Astrocyte of the spinal cord (primary cell): ENCODE measurements at places on chromosomes 12 and 14.
A peak's percentile ranks its signal among the peaks of the same experiment; 100 is the strongest.

GRCh38 chr12:94736004-94736403 lies 85.6 kb upstream of the TMCC3 start:
- DNase-seq, result no peak

- DNase-seq, result no peak
Measured at GRCh38 chr12:80979251-80979650, 41.5 kb upstream of the LIN7A start.

- DNase-seq, result no peak
Measured at GRCh38 chr12:127253797-127254327, 1013.1 kb upstream of the TMEM132C start.

DNA sequence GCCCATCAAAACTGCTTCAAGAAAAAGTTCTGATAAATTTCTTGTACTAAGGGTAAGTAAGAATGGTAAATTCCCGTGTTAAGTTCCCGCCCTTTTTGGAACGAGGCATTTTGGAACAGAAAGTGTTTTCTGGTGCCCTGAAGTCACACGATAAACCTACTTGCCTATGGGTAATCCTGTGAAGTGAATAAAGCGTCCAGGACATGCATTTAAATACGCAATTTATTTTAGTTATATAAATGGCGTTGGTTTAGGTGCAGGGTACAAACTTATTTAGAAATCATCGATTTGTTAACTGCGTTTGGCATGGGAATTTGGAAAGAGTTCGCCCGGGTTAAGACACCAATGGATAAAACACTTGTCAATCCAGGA lies 715 bp upstream of the RAP1B start:
- no peak for DNase-seq

DNA sequence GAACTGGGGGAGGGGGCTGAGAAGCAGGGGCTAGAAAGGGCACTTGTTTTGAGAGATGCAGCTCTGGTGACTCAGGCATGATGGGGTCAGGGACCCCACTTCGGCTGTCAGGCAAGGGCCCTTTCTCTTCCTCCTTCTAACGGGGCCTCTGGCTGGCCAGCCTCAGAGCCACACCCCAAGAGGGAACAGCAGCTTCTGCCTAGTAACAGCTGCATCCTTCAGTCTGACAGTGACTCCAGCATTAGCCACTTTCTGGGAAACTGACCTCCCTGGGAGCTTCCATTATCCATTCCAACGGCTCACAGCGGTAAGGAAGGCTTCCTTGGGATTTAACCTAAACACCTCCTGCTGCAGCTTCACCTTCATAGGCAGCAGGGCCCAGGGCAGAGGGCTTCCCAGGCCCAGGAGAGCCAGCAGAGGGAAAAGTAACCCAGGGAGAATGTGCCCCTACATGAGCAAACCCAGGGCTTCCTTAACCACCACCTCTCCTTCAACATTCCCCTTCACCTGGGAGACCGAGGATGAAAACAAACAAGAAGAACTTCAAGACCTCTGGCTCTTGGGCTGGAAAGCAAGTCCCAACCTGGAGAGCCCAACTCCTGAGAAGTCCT lies 2.7 kb downstream of the NCKAP5L start:
- peak; percentile 32 for DNase-seq

- no peak for DNase-seq
Measured at GRCh38 chr12:80406253-80406652, 37.8 kb upstream of the PTPRQ start.

- no peak for DNase-seq
Measured at GRCh38 chr12:123717350-123717749, 5.2 kb downstream of the ATP6V0A2 start.

DNA sequence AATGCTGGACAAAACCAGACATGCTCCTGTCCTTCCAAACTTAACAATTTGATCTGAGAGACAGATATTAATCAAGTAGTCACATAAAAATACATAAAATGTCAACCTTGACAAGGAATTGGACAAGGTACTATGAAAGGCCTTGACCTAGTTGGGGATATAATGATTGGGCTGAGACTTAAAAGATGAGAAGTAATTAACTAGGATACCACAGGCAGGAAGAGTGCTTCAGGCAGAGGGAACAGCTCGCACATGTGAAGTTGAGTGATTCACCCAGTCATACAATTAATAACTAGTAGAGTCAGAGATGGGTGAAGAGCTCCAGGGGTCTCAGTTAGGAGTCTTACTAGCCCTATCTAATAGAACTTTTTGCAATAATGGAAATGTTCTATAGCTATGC lies 259.5 kb downstream of the MSRB3 start:
- DNase-seq, result no peak

DNA sequence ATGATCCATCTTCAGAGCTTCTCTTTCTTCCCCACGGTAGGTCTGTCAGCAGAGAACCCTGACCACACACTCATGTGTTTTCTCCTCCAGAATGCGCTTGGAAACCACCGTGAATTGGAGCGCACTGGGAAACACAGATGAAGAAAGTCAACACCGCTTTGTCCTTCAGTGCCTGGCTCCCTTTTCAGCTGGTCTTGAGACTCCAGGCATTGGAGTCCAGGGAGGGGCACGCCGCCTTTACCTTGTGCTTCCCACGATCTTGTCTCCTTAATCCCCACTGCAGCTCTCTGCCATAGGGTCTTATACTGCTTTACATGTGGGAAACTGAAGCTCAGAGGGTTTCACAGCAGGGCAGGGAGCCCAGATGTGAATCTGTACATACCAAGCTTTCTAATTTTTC lies 1.1 kb downstream of the FAM90A1 start:
- DNase-seq, result no peak

GRCh38 chr12:64091186-64091585 lies 130.9 kb downstream of the KICS2 start:
- no peak for DNase-seq

DNA sequence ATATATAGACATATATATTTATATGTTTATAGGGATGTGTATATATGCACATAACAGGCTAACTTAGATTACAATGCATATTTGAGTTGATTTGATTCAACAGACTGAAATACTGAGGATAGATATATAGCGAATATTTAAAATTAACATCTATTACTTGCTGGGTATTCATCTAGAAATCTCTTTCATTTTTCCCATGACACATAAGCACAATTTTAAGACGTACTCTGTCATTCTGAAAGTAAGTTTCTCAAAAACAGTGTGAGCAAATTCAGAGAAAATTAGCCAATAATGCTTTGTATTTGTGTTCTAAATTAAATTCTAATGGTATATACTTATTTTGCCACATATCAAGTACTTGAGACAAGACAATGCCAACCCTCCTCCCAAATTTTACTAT lies 907.5 kb upstream of the MDGA2 start:
- DNase-seq, result no peak

DNA sequence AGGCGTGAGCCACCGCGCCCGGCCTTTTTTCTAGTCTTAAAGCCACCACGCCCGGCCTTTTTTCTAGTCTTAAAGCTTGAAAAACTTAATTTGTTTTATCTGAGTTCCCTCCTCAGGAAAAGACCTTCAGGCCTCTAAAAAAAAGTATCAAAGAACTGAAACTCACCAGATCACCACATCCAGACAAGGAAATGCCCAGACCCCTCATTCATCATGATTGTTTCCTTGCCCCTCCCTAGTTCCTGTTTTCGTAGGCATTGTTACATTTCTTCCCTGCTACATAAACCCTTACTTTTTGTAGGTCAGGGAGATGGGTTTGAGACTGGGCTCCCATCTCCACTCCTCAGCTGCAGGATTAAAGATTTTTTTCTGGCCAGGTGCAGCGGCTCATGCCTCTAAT lies 21.1 kb upstream of the VWF start:
- DNase-seq, result no peak

DNA sequence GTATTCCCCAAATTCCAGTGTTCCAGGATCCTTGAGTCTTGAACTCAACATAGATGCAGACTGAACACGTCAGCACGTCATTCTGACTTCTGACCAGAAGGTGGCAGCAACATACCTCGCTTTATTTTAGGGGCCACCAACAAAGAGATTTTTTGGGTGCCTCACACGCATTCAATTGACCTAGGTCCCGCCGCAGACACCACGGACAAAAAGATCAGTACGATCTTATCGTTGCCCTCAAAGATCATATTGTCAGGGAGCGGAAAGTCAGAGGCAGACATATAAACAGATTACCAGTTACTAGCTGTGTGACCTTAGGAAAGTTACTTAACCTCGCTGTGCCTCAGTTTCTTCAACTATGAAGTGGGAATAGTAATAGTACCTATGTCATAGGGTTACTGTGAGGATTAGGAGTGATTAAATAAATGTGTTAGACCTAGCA lies 6.5 kb upstream of the PRPH start:
- peak; percentile 49 for DNase-seq

GRCh38 chr14:88929656-88930436 lies 105.4 kb downstream of the TTC8 start:
- DNase-seq, result no peak

DNA sequence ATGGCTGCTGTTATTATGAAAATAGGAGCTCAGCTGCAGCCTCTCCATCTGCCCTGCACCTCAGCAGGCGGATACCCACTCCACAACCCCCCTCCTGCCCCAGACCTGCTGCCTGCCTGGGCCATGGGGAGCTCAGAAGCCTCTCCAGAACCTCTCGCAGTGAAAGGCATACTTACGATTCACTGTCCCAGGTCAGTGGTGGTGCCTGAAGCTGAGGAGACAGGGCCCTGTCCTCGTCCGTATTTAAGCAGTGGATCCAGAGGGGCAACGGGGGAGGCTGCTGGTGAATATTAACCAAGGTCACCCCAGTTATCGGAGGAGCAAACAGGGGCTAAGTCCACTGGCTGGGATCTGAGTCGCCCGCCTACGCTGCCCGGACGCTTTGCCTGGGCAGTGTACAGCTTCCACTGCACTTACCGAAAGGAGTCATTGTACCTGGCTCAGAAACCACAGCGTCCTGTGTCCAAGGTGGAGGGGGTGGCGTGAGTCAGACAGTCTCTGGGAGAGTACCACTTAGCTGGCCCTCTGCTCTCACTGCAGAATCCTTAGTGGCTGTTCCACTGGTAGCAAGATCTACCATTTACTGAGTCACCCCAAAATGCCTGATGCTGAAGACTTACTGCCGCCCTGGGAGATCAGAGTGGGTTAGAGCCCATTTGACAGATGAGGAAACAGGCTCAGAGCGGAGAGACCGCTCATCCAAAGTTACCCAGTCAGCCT lies at the start of gene SERPINA1:
Gene SERPINA1 (minus strand): TSS at position 219 of the 720 bp plus-strand sequence. CDS start 5,365 bp downstream, outside the sequence.
- peak; percentile 35 for DNase-seq

GRCh38 chr14:24314377-24315193 lies 3.3 kb downstream of the LTB4R start:
- DNase-seq, result no peak

- no peak for DNase-seq
Measured at GRCh38 chr12:27838543-27839185, 58.6 kb upstream of the MANSC4 start.

DNA sequence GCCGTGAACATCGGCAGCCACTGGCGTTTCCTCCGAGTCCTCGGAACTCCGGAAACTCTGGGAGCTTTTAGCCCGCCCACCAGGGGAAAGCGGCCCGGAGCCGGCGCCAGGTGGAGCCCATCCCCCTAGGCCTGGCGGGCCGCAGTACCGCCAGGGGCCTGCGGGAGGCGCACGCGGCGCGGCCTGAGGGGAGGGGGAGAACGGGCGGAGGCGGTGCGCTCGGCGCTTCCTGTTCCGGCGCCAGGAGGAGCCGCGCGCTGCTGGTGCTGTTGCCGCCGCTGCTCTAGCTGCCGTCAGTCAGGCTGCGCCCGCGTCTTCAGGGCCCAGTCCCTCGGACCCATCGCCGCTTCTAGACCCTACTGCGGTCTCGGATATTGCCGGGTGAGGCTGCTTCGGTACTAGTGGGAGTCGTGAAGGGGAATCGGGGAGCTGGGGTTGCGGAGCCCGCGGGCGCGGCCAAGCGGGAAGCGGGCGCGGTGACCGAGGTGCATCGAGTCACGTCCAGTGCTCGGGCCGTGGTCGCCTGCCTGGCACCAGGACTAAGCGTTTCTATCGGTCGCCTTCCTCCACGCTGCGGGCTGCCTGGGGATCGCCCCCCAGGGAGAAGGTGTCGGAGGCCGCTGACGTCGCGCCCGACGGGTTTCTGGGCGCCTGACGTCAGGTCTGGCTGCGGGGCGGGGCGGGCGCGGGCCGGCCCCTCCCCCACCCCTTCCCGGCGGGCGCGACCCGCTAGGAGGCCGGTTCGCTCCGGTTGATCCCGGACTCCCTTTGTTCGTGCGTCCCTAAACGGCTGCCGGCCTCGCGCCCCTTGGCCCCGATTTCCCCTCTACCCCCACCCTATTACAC lies at the start of gene MAPK1IP1L:
Gene MAPK1IP1L (plus strand): TSS at position 225 of the 846 bp plus-strand sequence. CDS start 10,037 bp downstream, outside the sequence.
- peak; percentile 94 for DNase-seq

DNA sequence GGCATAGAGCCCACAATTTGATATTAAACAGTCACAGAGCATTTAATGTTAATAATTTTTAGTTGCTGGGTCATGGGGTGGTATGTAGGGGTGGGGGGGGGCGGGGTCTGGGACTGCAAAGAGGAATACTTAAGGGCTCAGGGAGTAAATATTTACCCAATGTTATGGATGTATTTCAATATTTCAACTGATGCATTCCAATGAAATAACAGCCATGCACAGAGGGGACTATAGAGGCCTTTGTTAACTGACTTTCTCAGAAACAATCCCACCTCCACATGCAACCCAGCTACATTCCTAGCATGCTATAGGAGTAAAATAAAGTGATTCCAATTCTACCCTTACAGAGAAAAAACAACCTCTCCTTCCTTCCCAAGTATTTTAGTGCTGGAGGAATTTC lies 7.9 kb upstream of the BBS10 start:
- DNase-seq, result no peak

GRCh38 chr12:51442324-51442723 lies 17.7 kb downstream of the SLC4A8 start:
- DNase-seq, result peak; percentile 57

DNA sequence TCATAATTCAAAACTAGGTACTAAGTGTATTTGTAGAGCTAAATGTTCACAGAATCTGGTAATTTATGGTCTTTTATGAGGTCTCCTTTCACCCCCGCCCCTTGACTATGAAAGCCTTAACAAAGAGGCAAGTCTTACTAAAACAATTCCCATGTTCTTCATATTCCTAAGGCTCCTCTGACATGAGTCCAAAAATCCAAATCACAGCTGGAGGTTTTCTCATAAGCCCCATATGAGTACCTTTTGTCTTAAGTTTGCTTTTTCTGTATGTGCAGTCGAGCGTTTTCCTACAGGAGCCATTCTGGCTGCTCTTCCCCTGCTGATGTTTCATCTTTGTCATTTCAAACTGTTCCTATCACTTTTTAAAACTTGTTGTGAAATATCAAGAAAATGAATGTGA lies 55.2 kb downstream of the SIX1 start:
- DNase-seq, result no peak
